Activated CD4-positive, alpha-beta memory T cell treated with anti-CD3 and anti-CD28 coated beads, Interleukin-2, amount 10 ng/mL, durations not matched to agents 7 days and 5 days (primary cell): ENCODE measurements at places on chromosomes 12 and 14. TPM values are rescaled to one million over a fixed set of nuclear protein-coding genes. Genes with fewer than 3 reads are reported as not detected.
A peak's percentile ranks its signal among the peaks of the same experiment; 100 is the strongest.

GRCh38 chr14:37413050-37413449 lies 182.0 kb downstream of the FOXA1 start:
- no peaks in the 10 kb centered on the region for H3K36me3 ChIP-seq
- no peak overlapping the region for H3K4me3 ChIP-seq
- DNase-seq = no peak
- no peaks in the 10 kb centered on the region for H3K4me1 ChIP-seq
- no peaks in the 10 kb centered on the region for H3K27me3 ChIP-seq

GRCh38 chr12:103742349-103742932 lies 98.6 kb downstream of the NT5DC3 start:
- H3K27me3 ChIP-seq = peaks cover 1% of the 10 kb centered on the region
- DNase-seq = no peak
- no peaks in the 10 kb centered on the region for H3K4me1 ChIP-seq
- H3K27ac ChIP-seq = no peak overlapping the region
- H3K36me3 ChIP-seq = no peaks in the 10 kb centered on the region

GRCh38 chr12:68178184-68178583 lies 18.6 kb upstream of the IFNG start:
- H3K4me1 ChIP-seq = peaks cover 67% of the 10 kb centered on the region
- no peak overlapping the region for H3K27ac ChIP-seq
- H3K27me3 ChIP-seq = no peaks in the 10 kb centered on the region
- peaks cover 4% of the 10 kb centered on the region for H3K36me3 ChIP-seq
- no peak for DNase-seq

DNA sequence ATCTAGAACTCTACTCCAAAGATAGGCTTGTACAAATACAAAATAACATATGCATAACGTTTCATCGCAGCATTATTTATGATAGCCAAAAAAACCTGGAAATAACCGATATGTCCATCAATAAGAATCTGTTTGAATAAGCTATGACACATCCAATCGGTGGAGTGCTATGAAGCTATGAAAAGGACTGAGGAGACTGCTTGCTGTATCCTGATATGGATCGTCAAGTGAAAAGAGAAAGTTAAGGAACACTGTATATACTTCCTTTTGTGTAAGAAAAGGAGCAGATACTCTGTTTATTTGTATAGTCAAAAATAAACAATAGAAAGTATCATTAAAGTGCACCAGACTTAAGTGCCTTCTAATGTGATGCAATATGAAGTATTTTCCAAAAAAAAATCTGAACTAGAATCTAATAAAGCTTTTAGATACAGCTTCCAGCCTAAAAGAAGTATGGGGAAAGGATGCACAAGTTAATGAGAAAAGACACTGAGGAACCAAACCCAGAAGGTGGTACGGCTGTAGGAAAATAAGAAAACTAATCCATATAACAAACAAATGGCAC lies 645 bp upstream of the KLHDC1 start:
- H3K27me3 ChIP-seq = no peaks in the 10 kb centered on the region
- peak overlapping the region; percentile 72 for H3K4me3 ChIP-seq
- H3K27ac ChIP-seq = peak overlapping the region; percentile 32
- no peaks in the 10 kb centered on the region for H3K36me3 ChIP-seq
- peaks cover 41% of the 10 kb centered on the region for H3K4me1 ChIP-seq

- DNase-seq = peak; percentile 32
- peaks cover 44% of the 10 kb centered on the region for H3K4me1 ChIP-seq
- H3K36me3 ChIP-seq = peaks cover 4% of the 10 kb centered on the region
Observed at GRCh38 chr14:32201816-32202490, at the start of gene RNU6-7. Gene RNU6-7 (plus strand): TSS chr14:32202045.

- no peak for DNase-seq
- no peak overlapping the region for H3K4me3 ChIP-seq
- H3K27me3 ChIP-seq = no peaks in the 10 kb centered on the region
Observed at GRCh38 chr12:77850698-77851097, 20.0 kb downstream of the NAV3 start.

- peak; percentile 36 for DNase-seq
- H3K4me3 ChIP-seq = peak overlapping the region; percentile 43
- no peak overlapping the region for H3K27ac ChIP-seq
- H3K4me1 ChIP-seq = peaks cover 11% of the 10 kb centered on the region
- peaks cover 5% of the 10 kb centered on the region for H3K27me3 ChIP-seq
- no peaks in the 10 kb centered on the region for H3K36me3 ChIP-seq
Observed at GRCh38 chr14:34693228-34693939, 21.0 kb downstream of the CFL2 start.

GRCh38 chr14:76464856-76465255 lies 88.9 kb downstream of the ESRRB start:
- no peak for DNase-seq
- H3K36me3 ChIP-seq = no peaks in the 10 kb centered on the region
- H3K4me1 ChIP-seq = no peaks in the 10 kb centered on the region
- H3K4me3 ChIP-seq = no peak overlapping the region

DNA sequence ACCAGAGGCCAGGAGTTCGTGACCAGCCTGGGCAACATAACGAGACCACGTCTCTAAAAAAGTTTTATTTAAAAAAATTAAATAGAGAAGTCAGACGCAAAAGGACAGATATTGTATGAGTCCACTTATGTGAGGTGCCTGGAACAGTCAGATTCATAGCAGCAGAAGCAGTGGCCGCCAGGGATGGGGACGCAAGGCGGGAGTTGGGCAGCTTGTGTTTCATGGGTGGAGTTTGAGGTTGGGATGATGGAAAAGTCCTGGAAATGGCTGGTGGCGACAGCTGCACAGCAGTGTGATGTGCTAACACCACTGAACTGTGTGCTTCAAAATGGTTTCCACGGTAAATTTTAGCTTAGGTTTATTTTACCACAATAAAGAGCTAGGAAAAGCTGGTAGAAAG lies 57.6 kb upstream of the DDX11 start:
- no peaks in the 10 kb centered on the region for H3K4me1 ChIP-seq
- DNase-seq = no peak
- H3K36me3 ChIP-seq = no peaks in the 10 kb centered on the region
- H3K27me3 ChIP-seq = peaks cover 20% of the 10 kb centered on the region
- no peak overlapping the region for H3K27ac ChIP-seq
- H3K4me3 ChIP-seq = no peak overlapping the region

The KRT6C gene
- not detected for total RNA-seq

The TBX3 gene
- not detected for total RNA-seq

GRCh38 chr14:105761842-105762241 lies 235.5 kb downstream of the TMEM121 start:
- H3K4me1 ChIP-seq = no peaks in the 10 kb centered on the region
- H3K27ac ChIP-seq = no peak overlapping the region
- DNase-seq = no peak

- no peak overlapping the region for H3K4me3 ChIP-seq
- no peak overlapping the region for H3K27ac ChIP-seq
- no peak for DNase-seq
- H3K4me1 ChIP-seq = no peaks in the 10 kb centered on the region
- H3K27me3 ChIP-seq = peaks cover 20% of the 10 kb centered on the region
Observed at GRCh38 chr12:13027508-13027907, 16.7 kb upstream of the FAM234B start.

The DCN gene
- not detected for total RNA-seq

DNA sequence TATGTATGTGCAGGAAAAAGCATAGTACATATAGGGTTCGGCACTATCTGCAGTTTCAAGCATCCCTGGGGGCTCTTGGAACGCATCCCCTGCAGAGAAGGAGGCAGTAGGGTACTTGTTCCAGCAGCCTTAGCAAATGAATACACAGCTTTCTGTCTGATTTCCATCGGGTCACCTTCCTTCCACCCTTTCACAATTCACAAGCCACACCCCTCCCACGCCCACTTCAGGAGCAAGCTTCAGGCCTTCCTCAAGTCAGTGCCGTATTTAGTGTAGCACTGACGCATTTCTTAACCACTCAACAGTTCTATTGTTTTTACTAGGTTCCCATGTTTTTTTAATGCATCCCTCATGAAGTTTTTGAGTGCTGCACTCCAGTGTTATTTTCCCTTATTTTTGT lies 64.2 kb downstream of the CLMN start:
- no peak for DNase-seq
- H3K27me3 ChIP-seq = no peaks in the 10 kb centered on the region
- no peaks in the 10 kb centered on the region for H3K36me3 ChIP-seq

GRCh38 chr14:101088714-101089113 lies 185.2 kb upstream of the RTL1 start:
- no peak overlapping the region for H3K4me3 ChIP-seq
- peaks cover 3% of the 10 kb centered on the region for H3K27me3 ChIP-seq
- no peaks in the 10 kb centered on the region for H3K4me1 ChIP-seq
- no peaks in the 10 kb centered on the region for H3K36me3 ChIP-seq
- H3K27ac ChIP-seq = no peak overlapping the region

GRCh38 chr12:81208187-81208911 lies 130.5 kb downstream of the ACSS3 start:
- no peak overlapping the region for H3K27ac ChIP-seq
- no peak overlapping the region for H3K4me3 ChIP-seq
- no peak for DNase-seq
- H3K4me1 ChIP-seq = no peaks in the 10 kb centered on the region

- H3K4me1 ChIP-seq = peaks cover 1% of the 10 kb centered on the region
- H3K36me3 ChIP-seq = peaks cover 2% of the 10 kb centered on the region
- DNase-seq = no peak
- H3K27me3 ChIP-seq = no peaks in the 10 kb centered on the region
- no peak overlapping the region for H3K4me3 ChIP-seq
Observed at GRCh38 chr14:23483236-23483854, 13.8 kb downstream of the NGDN start.

GRCh38 chr12:105349138-105349537 lies 18.6 kb downstream of the C12orf75 start:
- H3K27me3 ChIP-seq = no peaks in the 10 kb centered on the region
- H3K4me1 ChIP-seq = peaks cover 40% of the 10 kb centered on the region
- no peak for DNase-seq
- H3K36me3 ChIP-seq = peaks cover 59% of the 10 kb centered on the region

DNA sequence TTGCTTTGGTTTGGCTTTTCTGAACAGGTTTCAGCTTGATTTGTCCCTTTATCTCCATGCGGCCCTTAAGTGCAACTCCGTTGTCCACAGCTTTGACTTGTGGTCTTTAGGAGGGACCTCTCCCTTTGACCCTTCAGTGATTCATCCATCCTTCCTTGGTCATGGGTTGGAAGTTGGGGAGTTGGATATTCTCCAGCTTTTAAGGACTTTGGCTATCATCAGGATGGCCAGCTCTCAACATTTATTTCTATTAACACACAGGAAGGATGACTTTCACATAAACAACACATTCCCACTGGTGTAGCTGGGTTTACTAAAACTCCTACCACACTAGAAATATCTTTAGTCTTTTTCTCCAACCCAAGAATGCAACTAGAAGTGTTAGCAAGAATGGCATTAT lies 50.9 kb upstream of the E2F7 start:
- H3K27ac ChIP-seq = no peak overlapping the region
- DNase-seq = no peak
- no peak overlapping the region for H3K4me3 ChIP-seq
- H3K36me3 ChIP-seq = no peaks in the 10 kb centered on the region

The TGM1 gene
- total RNA-seq = 4.4 TPM

The MORN3 gene
- total RNA-seq = 4.2 TPM

The ITGA7 gene
- 1.9 TPM for total RNA-seq

The GPR84 gene
- 0.18 TPM for total RNA-seq

GRCh38 chr12:40566271-40566670 lies 126.0 kb upstream of the CNTN1 start:
- no peak overlapping the region for H3K27ac ChIP-seq
- no peak overlapping the region for H3K4me3 ChIP-seq
- no peak for DNase-seq
- H3K4me1 ChIP-seq = no peaks in the 10 kb centered on the region

DNA sequence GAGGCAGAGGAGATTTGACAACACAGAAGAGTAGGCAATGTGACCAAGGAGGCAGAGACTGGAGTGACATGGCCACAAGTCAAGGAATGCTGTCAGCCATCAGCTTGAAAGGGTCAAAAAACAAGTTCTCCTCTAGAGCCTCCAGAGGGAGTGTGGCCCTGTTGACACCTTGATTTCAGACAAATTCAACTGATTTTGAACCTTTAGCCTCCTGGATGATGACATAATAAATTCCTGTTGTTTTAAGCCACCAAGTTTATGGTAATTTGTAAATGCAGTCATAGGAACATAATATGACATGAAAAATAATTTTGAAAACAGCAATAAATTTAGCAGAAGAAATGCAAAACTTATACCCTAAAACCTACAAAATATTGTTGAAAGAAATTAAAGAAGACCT lies 8.5 kb upstream of the NGDN start:
- no peaks in the 10 kb centered on the region for H3K4me1 ChIP-seq
- H3K36me3 ChIP-seq = no peaks in the 10 kb centered on the region
- no peak overlapping the region for H3K4me3 ChIP-seq
- no peak for DNase-seq
- H3K27me3 ChIP-seq = peaks cover 22% of the 10 kb centered on the region
- no peak overlapping the region for H3K27ac ChIP-seq

- H3K4me3 ChIP-seq = no peak overlapping the region
- H3K4me1 ChIP-seq = no peaks in the 10 kb centered on the region
- H3K27me3 ChIP-seq = peaks cover 47% of the 10 kb centered on the region
Observed at GRCh38 chr12:125194987-125195386, 129.8 kb downstream of the AACS start.

GRCh38 chr12:27291862-27292261 lies 40.8 kb upstream of the BMAL2 start:
- no peaks in the 10 kb centered on the region for H3K27me3 ChIP-seq
- H3K27ac ChIP-seq = no peak overlapping the region
- H3K4me1 ChIP-seq = no peaks in the 10 kb centered on the region

The LTBR gene
- total RNA-seq = 0.38 TPM

- no peak overlapping the region for H3K4me3 ChIP-seq
- DNase-seq = no peak
- H3K27ac ChIP-seq = no peak overlapping the region
Observed at GRCh38 chr12:31478898-31479297, 112.0 kb downstream of the DENND5B start.

DNA sequence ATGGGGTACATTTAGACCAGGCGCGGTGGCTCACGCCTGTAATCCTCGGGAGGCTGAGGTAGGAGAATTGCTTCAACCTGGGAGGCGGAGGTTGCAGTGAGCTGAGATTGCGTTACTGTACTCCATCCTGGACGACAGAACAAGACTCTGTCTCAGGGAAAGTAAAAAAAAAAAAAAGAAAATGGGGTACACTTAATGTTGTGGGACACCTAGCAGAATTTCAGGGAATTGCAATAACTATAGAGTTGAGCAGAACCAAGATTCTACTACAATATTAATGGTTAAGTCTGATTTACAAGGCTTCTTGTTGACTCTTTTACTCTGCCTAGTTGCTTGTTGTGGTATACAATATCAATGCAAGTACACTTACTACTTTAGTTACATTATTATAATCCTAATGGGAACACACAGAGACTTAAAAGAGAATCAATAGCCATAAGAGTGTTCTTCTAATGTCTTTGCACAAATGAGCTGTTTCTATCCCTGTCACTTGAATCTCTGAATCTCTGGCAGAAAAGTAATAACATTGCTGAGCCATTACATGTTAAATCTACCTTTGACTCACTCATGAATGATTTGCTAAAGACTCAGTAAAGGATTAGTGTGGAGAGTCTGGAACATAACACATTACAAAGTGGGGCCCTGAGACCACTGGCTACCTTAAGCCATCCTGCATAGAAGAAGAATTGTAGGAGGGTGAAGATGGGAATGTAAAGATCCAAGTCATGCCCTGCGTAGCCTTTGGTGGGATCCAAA lies 22.7 kb downstream of the BEST3 start:
- DNase-seq = no peak
- H3K4me1 ChIP-seq = no peaks in the 10 kb centered on the region
- no peak overlapping the region for H3K4me3 ChIP-seq
- H3K27ac ChIP-seq = no peak overlapping the region
- H3K27me3 ChIP-seq = peaks cover 6% of the 10 kb centered on the region

The TMTC3 gene
- 5.9 TPM for total RNA-seq

- H3K27ac ChIP-seq = no peak overlapping the region
- DNase-seq = no peak
- peaks cover 6% of the 10 kb centered on the region for H3K4me1 ChIP-seq
- H3K4me3 ChIP-seq = no peak overlapping the region
- H3K36me3 ChIP-seq = peaks cover 5% of the 10 kb centered on the region
Observed at GRCh38 chr12:116552773-116553373, 6.3 kb upstream of the MAP1LC3B2 start.

The KLRG1 gene
- total RNA-seq = 13.3 TPM

GRCh38 chr14:52304248-52304904 lies 9.7 kb upstream of the PTGER2 start:
- no peak overlapping the region for H3K4me3 ChIP-seq
- peaks cover 49% of the 10 kb centered on the region for H3K4me1 ChIP-seq
